Epithelial cell of proximal tubule (primary cell): ENCODE measurements at places on chromosomes 3 and 15. TPM values are rescaled to one million over a fixed set of nuclear protein-coding genes. Genes with fewer than 3 reads are reported as not detected.

DNA sequence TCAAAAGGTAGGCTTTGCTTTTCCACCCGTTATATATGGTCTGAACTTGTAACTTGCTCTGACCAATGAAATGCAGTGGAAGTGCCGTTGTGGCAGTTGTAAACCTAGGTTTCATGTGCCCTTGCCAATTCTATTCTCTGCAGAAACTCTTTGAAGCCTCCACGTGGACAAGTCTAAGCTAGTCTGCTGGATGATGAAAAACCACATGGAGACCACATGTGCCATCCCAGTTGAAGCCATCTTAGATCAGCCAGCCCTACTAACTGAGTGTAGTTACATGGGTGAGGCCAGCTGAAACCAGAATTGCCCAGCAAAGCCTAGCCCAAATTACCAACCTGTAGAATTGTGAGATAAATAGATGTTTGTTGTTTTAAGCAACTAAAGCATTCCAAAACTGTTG, 183.7 kb upstream of the KCNH8 start:
- no peak for DNase-seq

The ZIC1 gene
- total RNA-seq: not detected in 2 replicates

The ADGRG7 gene
- not detected in 2 replicates for total RNA-seq

DNA sequence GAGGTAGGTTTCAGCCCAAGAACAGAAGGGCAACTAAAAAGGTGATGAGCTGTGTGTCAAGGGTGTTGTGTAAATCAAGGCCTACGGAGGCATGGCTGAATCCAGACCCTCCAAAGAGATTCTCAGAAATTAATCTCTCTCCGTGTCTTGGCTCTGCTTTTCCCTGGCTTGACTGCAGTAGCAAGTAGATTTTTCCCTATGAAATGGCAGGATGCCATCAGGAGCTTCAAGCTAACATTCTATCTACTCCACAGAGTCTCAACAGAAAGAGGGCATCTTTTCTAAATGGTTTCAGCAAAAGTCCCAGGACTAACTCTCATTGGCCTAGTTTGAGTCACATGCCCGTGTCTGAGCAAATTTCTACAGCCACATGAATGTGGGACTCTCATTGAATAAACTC, 58.3 kb downstream of the LSM3 start:
- no peak for DNase-seq

The WDR5B gene
- 1.3 and 3.2 TPM in 2 replicates for total RNA-seq

The UBAP1L gene
- total RNA-seq: 0.07 and 0.23 TPM in 2 replicates
